ENCODE measurements at places on chromosomes 3 and 15.

DNA sequence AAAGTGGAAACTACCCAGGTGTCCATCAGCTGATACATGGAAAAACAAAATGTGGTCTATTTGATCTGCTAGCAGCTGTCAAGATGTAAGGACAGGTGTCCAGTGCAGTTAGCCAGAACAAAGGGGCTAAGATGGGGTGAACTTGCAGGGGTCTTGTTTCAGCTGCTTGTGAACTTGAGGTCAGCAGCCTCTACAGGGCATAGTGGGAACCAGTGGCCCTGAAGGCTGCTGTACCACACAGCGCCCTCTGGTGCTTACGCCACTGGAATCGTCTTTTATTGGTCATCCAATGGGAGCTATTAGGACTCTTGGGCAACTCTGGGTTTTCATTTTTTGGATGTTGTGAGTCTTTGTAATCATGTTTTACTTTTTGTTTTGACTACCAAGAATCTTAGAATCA is 62.2 kb upstream of the CTSH start:
- peak; percentile 68 for DNase-seq

- peak; percentile 33 for DNase-seq
Observed at GRCh38 chr15:40436116-40436891, 4.4 kb upstream of the BAHD1 start.

DNA sequence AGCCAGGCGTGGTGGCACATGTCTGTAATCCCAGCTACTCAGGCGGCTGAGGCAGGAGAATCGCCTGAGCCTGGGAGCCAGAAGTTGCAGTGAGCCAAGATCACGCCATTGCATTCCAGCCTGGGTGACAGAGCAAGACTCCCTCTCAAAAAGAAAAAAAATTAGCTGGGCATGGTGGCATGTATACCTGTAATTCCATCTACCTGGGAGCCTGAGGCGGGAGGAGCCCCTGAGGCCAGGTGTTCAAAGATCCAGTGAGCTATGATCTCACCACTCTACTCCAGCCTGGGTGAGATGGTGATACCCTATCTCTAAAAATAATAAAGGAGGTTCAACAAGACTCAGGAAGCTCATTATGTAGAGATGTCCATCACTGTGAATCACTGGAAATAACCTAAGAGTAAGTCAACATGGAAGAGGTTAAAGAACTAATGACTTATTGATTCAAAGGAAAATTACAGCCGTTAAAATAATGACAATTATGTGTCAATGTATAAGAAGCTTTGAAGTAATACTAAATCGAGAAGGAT is 19.8 kb upstream of the RAB7A start:
- no peak for DNase-seq

DNA sequence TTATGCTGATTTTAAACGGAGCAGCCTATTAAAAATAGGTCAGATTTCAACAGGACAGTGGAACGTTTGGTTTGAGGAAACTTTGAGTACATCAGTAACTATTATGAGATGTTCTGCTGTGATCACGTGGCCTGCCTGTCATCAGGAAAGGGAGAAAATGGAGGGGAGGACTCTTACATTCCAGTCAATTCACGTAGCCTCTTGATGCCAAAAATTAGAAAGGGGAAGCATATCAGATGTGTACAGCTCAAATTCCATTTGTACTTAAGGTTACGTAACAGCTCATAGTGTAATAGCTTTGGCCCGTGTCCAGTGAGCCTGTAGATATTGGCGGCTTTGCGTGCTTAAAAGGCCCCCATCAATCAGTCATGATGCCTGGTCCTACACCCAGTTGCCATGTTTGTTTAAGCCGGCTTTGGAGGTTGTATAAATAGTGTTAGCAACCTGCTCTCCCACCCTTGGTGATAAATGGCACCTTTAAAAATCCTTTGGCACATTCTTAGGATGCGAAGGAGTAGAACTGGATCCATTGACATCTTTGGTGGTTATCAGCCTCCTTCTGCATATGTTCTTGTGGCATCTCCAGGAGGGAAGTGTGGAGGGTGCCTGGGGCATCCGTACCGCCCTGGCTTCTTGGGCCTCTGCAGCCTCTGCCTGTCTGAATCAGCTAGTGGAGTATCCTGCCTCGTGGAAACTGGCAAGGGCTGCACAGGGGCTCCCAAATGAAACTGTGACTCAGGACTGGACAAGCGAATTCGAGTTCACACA is 163.9 kb downstream of the THSD4 start:
- DNase-seq = no peak

GRCh38 chr3:129809297-129809696 is 84.2 kb downstream of the TMCC1 start:
- no peak for DNase-seq

DNA sequence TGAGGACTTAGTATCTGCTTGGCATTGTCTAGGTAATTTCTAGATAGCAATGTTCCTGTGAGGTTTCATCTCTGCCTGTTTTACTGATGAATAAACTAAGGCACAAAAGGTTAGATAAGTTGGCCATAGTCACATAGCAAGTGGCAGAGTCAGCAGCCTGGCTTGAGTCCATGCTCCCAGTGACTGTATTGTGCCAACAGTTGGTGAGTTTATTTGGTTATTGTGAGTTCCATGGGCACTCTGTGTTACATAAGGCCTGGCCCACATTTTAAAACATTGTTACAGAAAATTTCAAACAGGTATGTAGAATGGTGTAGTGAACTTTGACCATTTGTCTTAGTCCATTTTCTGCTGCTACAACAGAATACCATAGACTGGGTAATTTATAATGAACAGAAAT is 15.2 kb downstream of the MCM2 start:
- DNase-seq = no peak

- no peak for DNase-seq
Observed at GRCh38 chr3:116029266-116029665, 406.0 kb downstream of the GAP43 start.

DNA sequence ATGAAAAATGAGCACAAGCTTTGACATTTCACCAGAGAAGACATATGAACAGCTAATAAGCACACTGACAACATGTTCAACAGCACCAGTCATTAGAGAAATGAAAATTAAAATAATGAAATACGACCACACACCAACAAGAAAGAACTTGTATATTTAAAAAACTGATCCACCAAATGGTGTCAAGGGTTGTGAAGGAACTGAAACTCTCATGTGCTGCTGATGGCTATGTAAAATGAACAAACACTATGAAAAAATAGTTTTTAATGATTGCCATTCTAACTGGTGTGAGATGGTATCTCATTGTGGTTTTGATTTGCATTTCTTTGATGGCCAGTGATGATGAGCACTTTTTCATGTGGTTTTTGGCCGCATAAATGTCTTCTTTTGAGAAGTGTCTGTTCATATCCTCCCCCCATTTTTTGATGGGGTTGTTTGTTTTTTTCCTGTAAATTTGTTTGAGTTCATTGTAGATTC is 193.8 kb downstream of the SCAPER start:
- DNase-seq = no peak

DNA sequence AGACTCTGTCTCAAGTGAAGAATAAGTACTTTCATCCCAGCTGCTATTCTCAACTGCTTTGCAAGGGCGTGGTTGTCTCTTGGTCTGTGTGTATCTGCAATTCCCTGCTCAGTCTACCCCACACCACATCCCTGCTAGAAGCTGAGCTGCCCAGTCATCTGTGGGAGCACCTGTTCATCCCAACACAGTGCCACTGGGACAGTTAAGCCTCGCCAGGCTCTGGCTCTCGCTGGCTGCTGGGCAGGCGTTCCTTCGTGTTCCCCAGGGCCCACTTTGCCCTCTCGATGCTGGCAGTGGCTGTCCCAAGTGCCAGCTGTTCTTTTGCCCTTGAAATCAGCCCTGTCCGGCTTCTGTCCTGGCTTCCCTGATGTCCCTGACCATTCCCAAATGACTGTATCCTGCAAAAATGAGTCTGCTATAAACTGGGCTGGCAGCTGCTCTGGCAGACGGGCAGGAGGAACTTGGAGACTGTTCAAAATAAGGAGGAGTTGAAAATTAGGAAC is 91.6 kb upstream of the KLHL25 start:
- DNase-seq = no peak

- no peak for DNase-seq
Observed at GRCh38 chr15:53397041-53397616, 362.3 kb downstream of the WDR72 start.

DNA sequence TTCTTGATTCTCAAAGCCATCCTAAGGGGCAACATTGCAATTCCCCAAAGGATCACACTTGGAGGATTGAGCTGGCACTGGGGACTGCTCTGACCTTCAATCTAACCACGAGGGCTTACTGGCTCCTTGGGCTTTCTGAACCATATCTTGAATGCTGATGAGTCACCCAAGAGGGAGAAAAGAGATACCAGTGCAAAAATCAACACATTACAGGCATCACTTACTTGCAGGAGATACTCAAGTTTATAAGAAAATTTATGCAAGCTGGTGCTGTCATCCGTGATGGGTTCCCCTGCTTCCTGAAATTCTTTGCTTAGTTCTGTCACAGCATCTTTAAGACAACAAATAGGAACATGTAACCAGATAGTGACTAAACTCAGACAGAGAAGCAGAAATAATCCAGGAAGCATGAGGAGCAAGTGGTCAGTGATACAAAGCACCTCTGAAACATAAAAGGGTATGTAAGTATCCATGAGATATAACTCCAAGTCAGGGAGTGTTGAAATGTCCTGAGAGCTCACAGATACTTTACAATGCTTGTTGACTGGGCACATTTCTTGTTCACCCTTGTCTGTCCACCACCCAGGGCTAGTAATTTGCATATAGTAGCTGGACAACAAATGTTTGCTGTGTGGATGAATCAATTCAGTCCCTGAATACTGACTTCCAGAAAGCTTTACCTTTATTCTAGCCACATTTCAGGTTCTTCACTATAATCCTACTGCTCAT is 14.1 kb downstream of the FYCO1 start:
- DNase-seq = no peak

DNA sequence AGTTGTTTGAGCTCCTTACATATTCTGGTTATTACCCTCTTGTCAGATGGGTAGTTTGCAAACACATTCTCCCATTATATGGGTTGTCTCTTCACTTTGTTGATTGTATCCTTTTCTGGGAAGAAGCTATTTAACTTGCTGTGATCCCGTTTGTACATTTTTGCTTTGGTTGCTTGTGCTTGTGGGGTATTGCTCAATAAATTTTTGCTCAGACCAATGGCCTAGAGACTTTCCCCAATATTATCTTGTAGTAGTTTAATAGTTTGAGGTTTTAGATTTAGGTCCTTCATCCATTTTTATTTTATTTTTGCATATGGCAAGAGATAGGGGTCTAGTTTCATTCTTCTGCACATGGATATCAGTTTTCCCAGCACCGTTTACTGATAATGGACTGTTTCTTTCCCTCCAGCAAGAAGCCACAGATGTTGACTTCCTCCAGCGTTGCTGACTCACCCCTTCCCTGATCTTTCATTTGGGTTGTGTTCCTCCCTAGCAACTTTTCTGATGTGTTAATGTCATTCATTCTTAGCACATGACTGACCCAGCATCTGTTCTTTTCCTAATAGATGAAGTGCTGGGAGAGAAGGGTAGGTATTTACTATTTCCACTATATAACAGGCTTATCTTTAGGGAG is 166.7 kb upstream of the SGO1 start:
- DNase-seq = no peak

GRCh38 chr15:34684351-34684750 is 70.4 kb downstream of the GJD2 start:
- DNase-seq = no peak

- DNase-seq = no peak
Observed at GRCh38 chr15:67300266-67301025, 45.9 kb downstream of the IQCH start.

- no peak for DNase-seq
Observed at GRCh38 chr3:55879901-55880331, 392.8 kb upstream of the WNT5A start.

- DNase-seq = no peak
Observed at GRCh38 chr3:107861422-107861821, 229.4 kb downstream of the CD47 start.

GRCh38 chr3:171446801-171447578 is 13.2 kb downstream of the TNIK start:
- no peak for DNase-seq

DNA sequence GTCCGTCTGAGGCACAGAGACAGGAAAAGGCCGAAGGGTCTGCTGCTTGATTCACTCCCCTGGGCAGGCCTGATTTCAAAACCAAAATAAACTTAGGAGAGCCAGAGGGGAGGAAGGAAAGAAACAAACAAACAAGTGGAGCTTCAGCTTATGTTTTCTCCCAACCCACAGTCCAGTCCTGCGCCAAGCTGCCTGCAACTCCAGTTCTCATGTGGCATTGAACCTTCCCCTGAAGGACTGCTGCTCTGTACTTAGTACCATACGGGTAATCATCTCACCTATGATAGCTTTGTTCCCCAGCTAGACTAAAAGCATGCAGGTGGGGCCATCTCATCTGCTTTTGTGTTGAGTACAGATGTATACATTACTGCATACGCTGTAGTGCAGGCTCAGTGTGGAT is 236.4 kb downstream of the THRB start:
- no peak for DNase-seq

- DNase-seq = no peak
Observed at GRCh38 chr3:50126287-50127211, 28.6 kb upstream of the SEMA3F start.

DNA sequence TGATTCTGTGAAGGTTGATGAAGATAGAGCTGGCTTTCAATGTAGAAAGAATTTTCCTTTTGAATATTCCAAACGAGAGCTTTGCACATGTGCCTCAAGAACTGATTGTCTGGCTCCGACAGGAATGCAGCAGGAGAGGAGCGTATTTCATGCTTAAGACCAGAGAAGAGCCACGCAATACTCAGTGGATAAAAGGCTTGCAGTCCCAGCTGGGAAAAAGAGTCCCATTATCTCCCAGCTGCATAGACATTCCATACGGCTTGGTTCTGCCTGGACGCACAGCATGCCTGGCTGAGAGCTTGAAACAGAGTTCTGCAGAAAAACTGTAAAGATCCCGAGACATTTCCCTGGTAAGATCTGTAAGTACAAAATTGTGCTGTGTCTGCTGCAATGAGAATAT is at the start of gene CNTN6:
TSS of gene CNTN6 (plus strand) at position 254 of the 400 bp plus-strand sequence. CDS start 54,985 bp downstream, outside the sequence.
- no peak for DNase-seq

GRCh38 chr3:113981803-113982202 is 34.0 kb downstream of the ZDHHC23 start:
- DNase-seq = no peak

DNA sequence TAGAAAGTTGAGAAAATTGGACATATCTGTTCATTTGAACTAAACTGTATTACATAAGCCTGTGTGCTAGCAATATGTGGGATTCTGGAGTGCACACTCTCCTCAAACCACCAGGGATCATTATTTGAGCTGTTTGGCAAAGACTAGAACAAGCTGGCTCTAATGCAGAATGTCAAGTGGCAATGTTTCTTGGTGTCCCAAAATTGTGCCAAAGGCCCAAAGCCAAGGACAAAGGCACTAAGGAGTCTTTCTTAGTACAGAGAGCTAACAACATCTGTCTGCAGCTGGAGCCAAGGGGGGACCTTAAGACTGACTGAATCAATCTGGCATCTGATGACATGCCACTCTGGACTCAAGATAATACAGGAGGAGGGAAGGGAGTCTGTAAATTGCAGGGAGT is 76.7 kb upstream of the STRIT1 start:
- no peak for DNase-seq

Measured in activated CD4-positive, alpha-beta T cell treated with anti-CD3 and anti-CD28 coated beads for 36 hours (primary cell).